ENCODE measurements at places on chromosomes 5 and 9. TPM values are rescaled to one million over a fixed set of nuclear protein-coding genes. Genes with fewer than 3 reads are reported as not detected.

The AGXT2 gene
- polyA plus RNA-seq, result not detected

The ACOT12 gene
- polyA plus RNA-seq, result not detected

GRCh38 chr9:113290052-113290607 is 13.0 kb downstream of the RNF183 start:
- DNase-seq, result no peak

DNA sequence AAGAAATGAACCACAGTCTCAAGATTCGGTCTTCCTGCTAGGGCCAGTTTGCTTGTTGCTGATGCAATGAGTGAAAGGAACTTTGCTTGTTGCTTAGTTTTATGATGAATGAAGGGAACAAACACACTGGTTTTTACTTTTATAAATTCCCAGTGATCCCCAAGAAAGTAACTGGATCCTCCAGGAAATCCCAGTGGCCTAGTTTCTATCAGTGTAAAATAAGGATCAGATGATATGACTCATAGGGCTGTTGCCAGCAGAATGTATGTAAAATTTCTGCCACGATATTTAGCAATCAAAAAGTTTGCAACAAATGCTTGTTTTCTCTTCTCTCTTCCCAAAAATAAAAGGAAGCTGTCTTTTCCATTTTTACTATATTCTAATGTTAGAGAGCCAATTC is 160.1 kb upstream of the CDKN2B start:
- DNase-seq, result no peak

DNA sequence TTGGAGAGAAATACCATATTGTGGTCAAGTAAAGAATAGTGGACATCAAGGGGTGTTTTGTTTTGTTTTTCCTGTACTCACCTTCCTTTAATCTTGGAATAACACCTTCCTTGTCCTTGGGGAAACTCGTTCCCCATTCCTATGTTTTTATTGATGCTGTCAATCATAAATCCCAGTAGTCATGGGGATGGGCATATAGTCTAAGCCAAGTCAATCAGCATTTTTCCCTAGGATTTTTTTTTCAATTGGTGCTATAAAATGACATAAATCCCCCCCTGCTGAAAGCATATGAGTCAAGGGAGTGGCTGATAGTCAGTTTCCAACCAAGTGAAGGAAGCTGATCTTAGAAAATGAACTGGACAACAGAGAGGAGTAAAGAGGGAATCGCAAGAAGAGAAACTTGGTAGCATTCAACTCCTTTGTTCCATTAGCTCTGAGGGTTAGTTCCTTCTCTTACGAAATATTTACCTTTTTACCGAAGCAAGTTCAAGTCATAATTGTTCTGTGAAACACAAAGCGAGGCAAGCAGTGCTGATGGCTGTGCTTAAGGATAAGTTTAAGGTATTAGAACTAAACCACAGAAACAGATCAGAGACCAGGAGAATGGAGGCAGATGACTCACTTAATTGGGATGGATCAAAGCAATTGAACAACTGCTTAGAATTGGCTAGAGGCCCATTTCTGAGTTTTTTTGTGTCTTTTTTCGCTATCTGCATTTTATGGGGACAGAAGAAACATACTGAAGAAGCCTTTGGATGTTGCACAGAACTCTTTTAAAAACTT is 218.6 kb downstream of the SEMA6A start:
- no peak for DNase-seq

DNA sequence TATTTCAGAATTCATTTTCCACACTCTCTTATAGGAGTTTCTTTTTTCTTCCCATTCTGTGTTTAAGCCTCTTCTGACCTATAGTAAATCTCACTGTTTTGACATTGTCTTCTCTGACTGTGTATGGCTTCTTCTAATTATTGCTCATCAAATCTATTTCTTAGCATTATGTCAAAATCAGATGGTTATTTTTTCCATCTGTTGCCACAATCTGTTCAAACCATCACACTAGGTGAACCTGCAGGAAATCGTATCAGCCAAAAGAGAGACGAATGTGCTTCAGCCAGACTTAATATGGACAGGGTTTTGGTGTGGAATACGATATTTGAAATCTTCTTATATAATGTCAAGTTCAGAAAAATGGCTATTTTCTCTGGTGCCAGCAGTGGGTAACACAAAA is 15.9 kb upstream of the SEMA4D start:
- DNase-seq, result no peak

- DNase-seq, result no peak
Observed at GRCh38 chr5:55989860-55990259, 4.9 kb downstream of the IL6ST start.
